T-helper 9 cell (primary cell): ENCODE measurements at places on chromosomes 2 and 18.

DNA sequence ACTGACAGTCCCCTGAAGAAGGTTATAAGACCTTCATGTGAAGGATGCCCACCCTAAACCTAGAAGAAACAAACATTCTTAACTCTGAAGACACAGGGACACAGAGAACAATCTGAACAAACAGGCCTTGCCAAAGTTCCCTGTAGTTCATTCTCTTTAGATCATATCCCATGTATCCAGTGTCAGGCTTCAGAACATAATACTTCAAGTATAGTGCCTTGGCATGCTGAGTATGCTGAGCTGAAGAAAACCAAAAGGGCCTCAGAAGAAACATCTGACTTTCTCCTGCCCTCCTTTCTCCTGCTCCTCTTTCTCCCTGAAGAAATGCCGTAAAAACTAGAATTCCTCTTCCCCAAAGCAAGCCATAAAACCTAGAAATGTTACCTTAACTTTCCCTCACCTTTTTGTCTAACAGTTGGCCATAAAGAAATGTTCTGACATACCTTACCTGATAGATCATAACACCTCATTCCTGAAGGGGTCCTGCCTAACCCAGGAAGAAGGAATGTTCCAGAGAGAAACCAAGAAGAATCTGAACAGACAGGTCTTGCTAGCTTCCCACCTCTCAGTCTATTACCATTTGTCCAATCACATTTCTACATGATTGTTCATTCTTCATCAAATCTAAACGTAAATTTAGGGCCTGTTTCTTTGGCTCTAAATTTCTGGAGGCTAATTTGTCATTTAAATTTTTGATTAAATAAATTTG, 160.1 kb upstream of the ZC3H15 start:
- DNase-seq: no peak

DNA sequence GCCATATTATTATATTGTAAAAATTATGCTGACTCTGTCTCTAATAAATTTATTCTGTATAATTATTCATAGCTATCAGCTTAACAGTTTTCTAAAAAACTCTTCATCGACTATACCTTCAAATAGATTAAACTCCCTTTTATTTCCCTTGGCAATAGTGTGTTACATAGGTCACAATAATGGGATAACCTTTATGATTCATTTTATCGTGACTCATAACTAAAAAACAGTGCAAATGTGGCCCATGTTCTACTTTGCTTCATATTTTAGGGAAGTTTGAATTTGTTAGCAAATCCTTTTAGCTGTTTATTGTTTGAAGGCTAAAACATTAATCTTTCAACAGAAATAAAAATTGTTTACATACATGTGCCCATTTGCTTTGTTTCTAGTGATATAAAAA, 783.2 kb upstream of the CDH2 start:
- no peak for DNase-seq

DNA sequence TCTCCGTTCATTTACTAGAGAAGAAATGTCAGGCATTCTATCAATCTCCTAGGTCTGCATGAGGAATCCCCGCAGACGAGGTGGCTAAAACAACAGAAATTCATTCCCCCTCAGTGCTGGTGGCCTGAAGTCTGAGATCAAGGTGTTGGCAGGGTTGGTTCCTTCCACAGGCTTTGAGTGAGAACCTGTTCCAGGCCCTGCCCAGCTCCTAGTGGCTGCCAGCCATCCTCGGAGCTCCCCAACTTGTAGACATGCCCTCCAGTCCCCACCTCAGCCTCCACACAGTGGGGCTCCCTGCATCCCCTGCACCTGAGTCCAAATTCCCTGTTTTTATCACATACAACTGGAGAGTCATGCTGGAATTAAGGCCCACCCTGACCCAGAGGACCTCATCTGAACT, 145.3 kb upstream of the ALKAL2 start:
- DNase-seq: no peak

DNA sequence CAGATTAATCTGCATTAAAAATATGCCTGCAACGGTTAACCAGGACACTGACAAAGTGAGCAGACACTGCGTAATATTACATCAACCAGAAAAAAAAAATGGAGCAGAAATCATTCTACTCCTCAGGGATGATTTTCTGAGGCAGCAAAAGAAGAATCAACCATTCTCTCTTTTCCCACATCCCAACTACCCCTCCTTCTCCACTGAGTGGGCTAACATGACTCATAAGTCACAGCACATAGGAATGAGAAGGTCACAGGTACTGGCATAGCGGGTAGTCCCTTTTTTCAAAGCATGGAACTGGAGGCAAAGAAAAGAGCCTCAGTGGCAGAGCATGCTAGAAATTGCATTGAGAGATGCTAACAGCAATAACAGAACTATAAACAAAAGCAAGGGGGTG, 54.3 kb upstream of the TSPYL6 start:
- no peak for DNase-seq

GRCh38 chr2:211498551-211499205, 942.3 kb downstream of the CPS1 start:
- DNase-seq: no peak

DNA sequence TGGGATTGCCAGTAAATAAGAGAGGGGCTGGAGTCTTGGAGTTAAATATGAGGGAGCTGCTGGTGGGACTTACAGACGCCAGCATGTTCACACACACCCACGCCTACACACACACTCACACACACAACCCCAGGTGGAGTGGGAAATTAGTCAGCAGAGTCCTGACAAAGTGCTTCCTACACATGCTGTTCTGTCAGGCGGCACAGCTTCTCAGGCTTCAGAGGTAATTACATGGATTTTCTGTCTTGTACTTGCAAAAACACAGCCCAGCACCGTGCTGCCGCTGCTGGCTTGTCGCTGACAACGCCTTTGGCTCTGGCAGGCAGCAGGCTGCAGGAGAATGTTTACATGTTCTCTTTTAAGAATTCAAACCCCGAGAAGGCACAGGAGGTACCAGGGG, 1186.3 kb upstream of the CELF4 start:
- no peak for DNase-seq

- DNase-seq: no peak
Observed at GRCh38 chr2:63876311-63876710, 34.6 kb downstream of the UGP2 start.

GRCh38 chr2:48709096-48710034, 46.2 kb downstream of the LHCGR start:
- no peak for DNase-seq

GRCh38 chr2:56714400-56714799, 530.6 kb downstream of the CCDC85A start:
- DNase-seq: no peak

- no peak for DNase-seq
Observed at GRCh38 chr2:219300022-219300421, 9.2 kb downstream of the PTPRN start.

DNA sequence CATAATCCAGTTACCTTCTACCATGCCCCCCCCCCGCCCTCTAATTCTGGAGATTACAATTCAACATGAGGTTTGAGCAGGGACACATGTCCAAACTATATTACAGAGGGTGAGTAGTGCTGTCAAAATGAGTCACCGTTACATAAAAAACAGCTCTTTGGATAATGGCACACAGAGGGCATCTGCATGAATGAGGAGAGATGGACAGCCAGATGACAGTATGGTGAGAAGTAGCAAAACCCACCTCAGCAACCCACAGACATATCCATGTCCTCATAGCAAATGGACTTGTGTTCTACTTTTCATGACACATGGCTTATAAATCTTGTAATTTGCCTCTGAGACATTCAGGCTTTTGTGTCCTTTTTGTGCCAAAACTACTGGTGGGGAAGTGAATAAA, 132.0 kb downstream of the EML6 start:
- no peak for DNase-seq

DNA sequence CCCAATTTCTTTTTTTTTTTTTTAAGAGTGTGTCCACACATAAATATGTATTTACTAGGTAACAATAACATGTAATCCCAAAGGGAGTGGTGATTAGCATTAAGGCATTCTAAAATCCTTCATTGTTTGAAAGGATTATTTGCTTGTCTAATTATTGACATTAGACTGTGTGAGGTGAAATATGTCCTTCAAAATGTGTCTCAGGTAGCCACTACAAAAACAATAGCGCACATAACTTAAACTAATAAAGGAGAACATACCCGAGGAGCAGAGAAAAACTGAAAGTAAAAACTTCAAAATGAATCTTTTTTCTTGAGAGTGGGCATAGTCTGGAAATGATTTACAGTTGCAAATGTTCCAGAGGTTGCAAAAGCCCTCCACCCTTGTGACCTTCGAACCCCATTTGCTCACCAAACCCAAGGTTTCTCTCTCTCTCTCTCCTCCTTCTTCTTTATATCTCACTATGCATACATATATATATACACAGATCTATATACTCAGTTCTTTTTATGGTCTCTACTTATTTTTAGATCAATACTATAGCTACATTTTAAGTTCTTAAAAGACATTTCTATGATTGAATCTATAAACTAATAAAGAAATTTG, 24.4 kb upstream of the FRZB start:
- no peak for DNase-seq

DNA sequence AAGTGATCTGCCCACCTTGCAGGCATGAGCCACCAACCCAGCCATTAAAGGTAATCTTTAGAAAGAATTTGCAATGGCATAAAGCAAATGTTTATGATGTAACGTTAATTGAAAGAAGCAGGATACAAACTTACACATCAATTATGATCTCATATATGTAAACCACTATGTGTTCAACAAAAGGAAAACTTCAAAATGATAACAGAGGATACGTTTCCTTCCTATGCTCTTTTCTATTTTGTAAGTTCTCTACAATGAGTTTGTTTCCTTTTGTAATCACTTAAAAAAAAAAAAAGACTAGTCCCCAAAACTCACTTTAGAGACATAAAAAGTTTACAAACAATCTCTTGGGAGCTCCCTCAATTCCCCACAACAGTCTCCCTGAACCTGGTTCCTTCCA, 1.4 kb downstream of the C2orf81 start:
- no peak for DNase-seq

GRCh38 chr2:71607151-71607889, 154.0 kb downstream of the DYSF start:
- no peak for DNase-seq

DNA sequence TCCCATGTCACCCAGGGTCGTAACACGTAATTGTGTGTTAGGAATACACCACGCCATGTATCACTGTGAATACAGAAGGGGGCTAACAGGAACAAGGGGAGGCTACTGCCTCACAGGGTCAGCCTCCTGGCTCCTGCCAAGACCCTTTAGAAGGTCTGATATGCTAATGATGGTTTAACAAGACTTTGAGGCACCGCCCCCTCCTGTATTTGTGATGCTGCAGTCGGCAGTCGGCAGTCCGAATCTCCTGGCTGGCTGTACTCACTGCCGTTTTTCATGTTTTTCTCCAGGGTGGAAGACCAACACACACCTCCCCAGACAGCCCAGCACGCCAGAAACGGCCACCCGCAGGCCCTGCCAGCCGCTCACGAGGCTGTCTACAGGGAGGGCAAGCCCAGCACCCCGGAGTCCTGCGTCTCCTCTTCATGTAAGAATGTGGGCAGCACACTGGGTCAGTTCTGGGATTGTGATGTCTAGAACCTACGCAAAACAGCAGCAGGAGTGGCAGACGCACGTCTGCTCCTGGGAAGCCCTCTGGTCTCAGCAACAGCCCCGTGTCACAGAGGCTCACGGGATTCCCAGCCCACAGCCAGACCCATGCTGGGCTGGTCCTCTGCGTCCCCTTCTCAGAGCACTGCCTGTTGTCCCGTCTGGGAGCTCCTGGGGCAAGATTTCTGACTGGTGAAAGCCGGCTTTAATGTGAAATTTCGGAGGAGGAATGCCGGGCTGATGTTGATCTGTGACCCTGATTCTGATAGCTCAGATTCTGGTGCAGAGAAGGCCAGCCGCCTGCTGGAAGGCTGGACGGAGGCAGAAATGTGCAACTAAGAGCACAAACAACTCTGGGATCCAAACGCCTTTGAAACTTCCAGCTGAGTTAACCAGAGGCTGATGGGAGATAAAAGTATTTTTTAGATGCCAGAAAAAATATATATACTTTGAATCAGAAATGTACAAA, 39.7 kb upstream of the B3GNT7 start:
- no peak for DNase-seq

GRCh38 chr2:27498975-27499374, 2.3 kb downstream of the GCKR start:
- no peak for DNase-seq

GRCh38 chr18:32618546-32618945, 147.9 kb upstream of the GAREM1 start:
- no peak for DNase-seq

- DNase-seq: no peak
Observed at GRCh38 chr2:42858140-42859005, 66.0 kb upstream of the HAAO start.

DNA sequence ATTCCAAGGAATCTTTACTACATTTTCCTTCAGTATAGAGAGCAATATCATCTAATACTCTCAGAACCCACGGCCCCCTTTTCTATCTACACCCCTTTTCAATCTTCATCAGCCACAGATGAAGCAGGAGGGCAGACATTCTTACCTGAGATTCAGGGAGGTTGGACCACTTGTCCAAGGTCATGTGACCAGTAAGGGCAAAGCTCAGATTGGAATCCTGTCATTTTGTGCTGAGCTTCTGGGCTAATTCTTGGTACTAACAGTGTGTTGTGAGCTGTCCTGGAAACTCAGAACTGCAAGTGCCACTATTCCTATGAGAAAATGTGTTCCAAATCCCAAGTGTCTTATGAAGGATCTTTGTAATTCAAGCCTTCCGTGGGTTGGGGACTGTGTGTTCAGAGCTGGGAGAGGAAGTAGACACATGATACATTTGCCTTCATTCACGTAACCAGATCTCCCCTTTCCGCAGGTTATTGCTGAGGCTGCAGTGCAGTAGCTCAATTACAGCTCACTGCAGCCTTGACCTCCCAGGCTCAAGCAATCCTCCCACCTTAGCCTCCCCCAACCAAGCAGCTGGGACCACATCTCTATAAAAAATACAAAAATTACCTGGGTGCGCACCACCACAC, 3.3 kb downstream of the CHRNA1 start:
- no peak for DNase-seq

DNA sequence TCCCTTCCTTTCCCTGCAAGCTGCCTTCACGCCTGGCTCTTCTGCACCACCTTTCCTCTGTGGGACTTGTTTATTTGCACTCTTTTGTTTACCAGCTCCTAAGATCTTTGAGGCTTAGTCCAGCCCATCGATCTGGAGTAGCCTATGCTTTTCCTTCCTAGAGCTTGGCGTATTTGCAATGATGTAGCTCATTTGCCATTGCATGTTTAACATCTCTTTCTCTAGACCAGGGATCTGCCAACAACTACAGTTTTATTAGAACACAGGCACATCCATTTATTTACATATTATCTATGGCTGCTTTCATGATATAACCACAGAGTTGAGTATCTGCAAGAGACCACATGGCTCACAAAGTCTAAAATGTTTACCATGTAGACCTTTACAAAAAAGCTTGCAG, 150.4 kb downstream of the RAPGEF4 start:
- no peak for DNase-seq

GRCh38 chr2:45855374-45855773, 203.9 kb downstream of the PRKCE start:
- no peak for DNase-seq

GRCh38 chr2:113777371-113777770, 20.9 kb upstream of the SLC35F5 start:
- DNase-seq: no peak

GRCh38 chr2:21821672-21822227, 698.0 kb downstream of the TDRD15 start:
- DNase-seq: no peak

GRCh38 chr2:238882082-238882755, 34.3 kb downstream of the TWIST2 start:
- DNase-seq: no peak
